A673 (cell line): ENCODE measurements at places on chromosomes 5 and 9. TPM values are rescaled to one million over a fixed set of nuclear protein-coding genes. Genes with fewer than 3 reads are reported as not detected.

DNA sequence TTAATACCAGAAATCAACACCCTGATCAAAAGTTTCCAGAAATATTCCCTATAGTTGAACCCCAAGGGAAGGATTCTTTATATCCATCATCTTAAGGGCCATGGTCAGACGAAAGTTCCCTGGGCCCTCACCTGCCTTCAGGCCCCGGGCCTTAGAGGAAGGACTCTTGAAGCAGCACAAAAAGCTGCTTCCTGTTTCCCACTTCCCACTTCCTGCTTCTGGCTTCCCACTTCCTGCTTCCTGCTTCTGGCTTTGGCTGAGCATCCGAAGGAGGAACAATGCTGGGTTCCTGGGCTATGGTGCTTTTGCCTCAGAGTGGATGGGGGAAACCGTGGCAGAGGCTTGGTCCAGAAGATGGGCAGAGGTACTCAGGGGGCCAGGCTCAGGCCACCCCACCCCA is 25.8 kb upstream of the DAP start:
- no peak for DNase-seq

DNA sequence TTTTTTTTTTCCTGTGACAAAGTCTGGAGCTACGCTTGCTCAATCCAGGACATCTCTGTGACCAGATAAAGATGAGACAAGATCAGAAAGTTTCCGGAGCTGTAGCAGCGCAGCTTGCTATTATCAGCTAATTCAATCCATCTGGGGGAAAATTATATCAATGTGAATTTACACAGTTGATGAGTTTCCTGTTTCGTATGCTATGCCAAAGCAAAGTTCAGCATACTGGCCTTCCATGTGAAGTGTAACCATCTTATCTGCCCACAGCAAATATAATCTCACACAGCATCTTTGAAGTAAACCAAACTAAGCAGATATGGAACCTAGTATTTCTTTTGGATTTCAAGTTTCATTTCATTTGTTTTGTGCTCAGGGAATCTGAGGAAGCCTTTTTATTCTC is 1767.7 kb downstream of the EFNA5 start:
- peak; percentile 94 for DNase-seq

- no peak for DNase-seq
Measured at GRCh38 chr5:173967241-173967640, 21.7 kb upstream of the C5orf47 start.

DNA sequence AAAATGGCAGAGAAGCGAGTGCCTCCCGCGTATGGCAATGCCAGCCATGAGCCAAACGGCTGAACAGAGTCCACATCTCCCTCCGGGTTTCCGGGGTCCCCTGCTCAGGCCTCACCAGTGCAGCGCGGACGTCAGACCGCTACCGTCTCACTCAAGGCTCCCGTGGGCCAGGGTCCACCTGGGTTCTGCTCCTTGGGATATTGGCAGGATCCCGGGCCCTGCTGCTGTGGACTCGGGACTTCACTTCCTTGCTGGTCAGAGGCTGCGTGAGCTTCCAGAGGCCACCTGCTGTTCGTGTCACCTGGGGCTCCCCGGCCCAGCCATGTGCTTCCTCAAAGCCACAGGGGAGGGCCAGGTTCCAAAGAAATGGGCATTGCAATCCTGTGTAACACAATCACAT is 38.4 kb upstream of the CLPTM1L start:
- DNase-seq, result no peak

- DNase-seq, result no peak
Measured at GRCh38 chr5:148163345-148163744, 5.0 kb upstream of the SPINK14 start.

GRCh38 chr5:54491326-54491725 is 26.2 kb upstream of the SNX18 start:
- no peak for DNase-seq

DNA sequence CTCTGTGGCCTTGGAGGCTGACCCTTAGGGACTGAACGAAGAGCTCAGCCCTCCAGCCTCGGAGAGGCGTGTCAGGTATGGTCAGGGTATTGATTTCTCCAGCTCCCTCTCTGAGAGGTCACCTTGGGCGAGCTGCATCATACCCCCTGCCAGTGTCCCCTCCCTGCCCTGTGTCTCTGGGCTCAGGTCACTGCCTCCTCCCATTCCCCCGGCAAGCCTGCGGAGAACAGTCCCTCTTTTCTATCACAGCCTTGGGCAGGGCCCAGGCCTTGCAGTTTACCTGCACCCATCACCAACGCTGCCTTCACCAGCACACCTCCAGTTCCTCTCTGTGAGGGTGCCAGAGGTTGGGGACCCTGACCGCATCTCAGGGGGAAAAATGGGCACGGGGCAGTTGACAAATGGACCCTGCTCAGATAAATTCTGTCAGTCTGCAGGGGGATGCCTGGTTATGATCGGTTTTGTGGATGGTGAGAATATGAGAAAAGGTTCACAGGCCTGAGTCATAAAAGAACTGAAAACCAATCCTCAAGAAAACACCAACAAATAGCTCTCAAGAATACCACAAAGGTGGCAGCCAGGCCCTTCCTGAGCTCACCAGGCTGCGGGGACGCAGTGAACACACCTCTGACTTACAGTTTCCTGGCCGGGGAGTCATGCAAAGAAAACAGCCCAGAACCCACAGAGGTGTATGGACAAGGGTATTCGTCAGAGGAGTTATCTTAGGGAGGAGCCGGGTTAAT is 24.7 kb upstream of the RXRA start:
- DNase-seq, result no peak

PCDHB6 gene
- 7.3 and 9.1 TPM in 2 replicates for total RNA-seq

GRCh38 chr5:1134478-1134877 is 22.6 kb upstream of the SLC12A7 start:
- no peak for DNase-seq

- peak; percentile 33 for DNase-seq
Measured at GRCh38 chr5:165209101-165209727, 1703.8 kb downstream of the MAT2B start.

- DNase-seq, result no peak
Measured at GRCh38 chr5:87076931-87077330, 190.8 kb upstream of the RASA1 start.

TNC gene
- total RNA-seq, result 202 and 206 TPM in 2 replicates
